ENCODE measurements at places on chromosomes 4 and X. TPM values are rescaled to one million over a fixed set of nuclear protein-coding genes. Genes with fewer than 3 reads are reported as not detected.

GRCh38 chr4:57159866-57160265, 49.7 kb upstream of the IGFBP7 start:
- ATAC-seq: no peak

GRCh38 chr4:145898926-145899531, 39.6 kb downstream of the ZNF827 start:
- ATAC-seq: no peak

DNA sequence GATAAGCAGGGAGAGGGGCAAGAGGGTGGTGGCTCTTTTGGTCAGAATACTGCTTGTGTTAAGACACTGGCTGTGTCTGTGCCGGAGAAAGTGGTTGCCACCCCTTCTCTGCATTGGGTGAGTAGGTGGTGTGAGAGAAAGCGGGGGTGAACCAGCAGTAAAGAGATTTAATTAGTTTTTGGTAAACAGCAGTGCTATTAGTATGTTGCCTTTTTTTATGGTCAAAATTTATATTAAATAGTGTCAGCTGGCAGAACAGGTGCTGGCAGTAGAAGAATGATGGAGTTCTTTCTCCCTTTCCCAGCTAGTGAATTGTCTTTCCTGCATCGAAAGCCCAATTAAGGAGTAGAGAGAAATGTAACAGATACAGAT, 181.6 kb downstream of the LARP7 start:
- ATAC-seq: peak; percentile 42

- ATAC-seq: no peak
Measured at GRCh38 chrX:39472161-39472560, 625.6 kb downstream of the BCOR start.

- ATAC-seq: no peak
Measured at GRCh38 chr4:23476515-23477090, 413.2 kb downstream of the PPARGC1A start.

- ATAC-seq: no peak
Measured at GRCh38 chr4:56409511-56410090, 22.3 kb upstream of the AASDH start.

EMCN gene
- 0.06 TPM for total RNA-seq
